ENCODE measurements at places on chromosomes 3 and 15.

DNA sequence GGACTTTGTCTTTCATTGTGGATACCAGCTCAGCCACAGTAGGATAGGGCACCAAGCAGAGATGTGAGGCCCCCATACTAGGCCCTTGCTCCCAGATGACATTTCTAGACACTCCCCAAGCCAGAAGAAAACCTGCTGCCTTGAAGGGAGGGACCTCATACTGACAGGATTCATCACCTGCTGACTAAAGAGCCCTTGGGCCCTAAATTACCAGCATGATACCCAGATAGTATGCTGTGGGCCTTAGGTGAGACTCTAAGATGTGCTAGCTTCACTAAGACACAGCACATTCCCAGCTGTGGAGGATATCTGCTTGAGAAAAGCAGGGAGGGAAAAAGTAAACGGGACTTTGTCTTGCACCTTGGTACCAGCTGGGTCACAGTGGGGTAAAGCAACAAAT, 324.0 kb downstream of the TBL1XR1 start:
- DNase-seq = no peak

DNA sequence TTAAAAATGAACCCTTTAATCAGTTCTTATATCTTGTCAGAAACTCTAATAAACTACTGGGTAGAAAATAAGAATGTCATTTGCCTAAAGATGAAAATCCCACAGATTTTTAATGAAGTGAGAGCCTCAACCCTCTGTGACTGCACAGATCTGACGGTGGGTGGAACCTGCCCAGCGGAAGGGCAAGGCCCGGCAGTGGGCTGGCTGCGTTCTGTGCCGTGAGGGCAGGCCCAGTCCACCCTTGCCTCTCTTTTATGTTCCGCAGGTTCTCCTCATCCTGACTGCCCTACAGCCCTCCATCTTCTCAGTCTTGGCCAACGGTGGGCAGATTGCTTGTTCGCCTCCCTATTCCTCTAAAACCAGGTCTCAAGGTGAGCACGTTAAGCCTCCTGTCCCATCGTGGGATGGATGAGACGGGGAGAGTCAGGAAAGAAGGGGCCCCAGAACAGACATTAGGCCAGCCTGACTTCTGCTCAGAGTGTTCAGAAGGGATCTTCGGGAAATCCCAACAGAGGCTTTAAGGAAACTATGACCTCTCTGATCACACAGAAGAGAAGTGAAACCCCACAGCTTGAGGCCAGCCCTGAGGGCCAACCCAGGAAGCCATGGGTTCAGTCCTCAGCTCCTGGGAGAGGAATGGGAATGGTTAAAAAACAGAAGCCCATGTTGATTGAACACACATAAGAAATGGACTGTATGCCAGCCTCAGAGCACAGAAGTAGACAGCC, 16.0 kb downstream of the SLC51A start:
- DNase-seq = no peak

DNA sequence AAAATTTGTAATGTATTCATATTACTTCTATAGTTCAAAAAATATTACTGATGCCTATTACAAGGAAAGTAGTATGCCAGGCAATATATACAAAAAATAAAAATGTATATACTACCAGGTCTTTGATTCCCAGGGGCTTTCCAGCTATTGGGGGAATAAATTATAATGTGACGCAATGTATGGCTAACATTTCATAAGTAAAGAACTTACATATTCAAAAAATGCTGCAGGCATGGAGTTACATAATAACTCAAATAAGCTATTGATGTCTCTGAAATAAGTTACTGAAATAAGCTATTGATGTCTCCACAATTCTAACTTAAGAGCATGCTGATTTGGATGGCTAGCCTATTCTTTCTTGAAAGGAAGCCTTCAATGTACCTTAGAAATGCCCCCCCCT, 30.2 kb downstream of the MCCC1 start:
- no peak for DNase-seq

DNA sequence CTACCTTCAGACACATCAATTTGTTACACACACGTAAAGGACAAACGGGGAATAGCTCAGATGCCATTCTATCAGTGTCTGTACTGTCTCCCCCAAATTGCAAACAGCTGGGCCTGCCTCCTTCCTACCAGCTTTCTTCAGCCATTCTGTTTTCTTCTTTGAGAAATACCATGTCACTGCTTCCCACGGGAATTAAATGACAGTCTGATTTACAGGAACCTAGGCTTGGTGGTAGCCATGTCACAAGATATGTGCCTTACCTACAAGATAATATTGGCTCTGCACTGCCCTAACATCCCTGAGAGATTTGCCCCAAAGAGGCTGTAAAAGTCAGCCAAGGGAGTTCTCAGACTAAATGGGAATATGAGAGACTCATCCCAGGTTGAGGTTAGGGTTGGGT, 308.3 kb downstream of the LRTM1 start:
- no peak for DNase-seq

GRCh38 chr15:88440021-88440420, 27.2 kb downstream of the MRPL46 start:
- DNase-seq = no peak

GRCh38 chr15:88019656-88020055, 236.9 kb downstream of the NTRK3 start:
- no peak for DNase-seq

GRCh38 chr15:67595572-67595971, 53.1 kb downstream of the MAP2K5 start:
- no peak for DNase-seq

DNA sequence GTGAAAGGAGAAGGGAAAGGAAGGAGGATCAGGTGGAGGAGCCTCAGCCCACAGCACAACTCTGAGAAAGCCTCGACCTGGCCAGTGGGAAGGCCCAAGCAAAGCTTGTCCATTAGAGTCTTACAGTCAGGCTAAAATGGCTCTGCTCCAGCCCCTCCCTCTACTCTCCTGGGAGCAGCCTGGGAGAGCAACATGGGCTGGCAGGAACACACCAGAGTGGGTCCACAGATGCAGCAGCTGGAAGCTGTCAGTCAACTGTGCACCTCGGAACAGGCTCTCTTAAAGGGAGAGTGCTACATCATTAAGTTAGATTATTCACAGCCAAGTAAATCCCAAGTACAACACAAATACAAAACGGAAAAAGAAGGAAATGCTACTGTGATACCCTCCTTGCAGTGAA, 98.0 kb upstream of the LIMD1 start:
- no peak for DNase-seq

GRCh38 chr15:58182460-58183163, 44.4 kb downstream of the AQP9 start:
- no peak for DNase-seq

DNA sequence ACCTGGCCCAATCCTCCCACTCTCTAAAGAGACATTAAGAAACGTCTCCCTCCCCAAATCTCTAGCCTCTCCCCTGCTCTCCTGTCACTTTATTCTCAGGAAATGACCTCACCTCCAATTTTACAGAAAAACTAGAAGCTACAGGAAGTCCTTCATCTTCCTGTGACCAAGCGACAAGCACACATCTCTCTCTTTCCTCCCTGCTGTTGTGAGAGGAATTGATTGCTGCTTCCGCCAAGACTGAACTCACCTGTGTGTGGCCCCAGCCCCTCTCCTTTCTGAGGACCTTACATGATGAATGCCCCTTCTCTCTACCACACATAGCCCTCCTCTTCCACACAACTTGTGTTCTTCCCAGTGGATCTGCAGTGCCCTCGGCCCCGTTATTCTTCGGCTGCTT, 18.2 kb downstream of the DNAJB8 start:
- DNase-seq = no peak

DNA sequence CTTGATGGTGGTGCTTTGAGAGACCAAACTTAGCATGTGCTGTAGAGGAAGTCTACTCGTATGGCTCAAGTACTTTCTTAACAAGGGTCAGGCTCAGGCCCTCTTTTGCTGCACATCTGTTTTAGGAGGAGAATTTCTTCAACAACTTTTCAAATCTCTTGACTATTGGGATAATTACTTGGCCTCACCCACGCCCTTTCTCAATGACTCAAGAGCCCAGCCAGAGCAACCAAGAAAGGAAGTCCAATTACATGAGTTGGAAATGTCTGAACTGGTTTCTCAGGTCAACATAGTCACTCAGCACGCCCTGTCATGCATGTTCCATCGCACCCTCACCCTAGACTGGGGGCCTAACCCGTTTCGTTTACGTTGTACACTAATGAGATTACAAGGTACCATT, 44.8 kb upstream of the UMPS start:
- no peak for DNase-seq

DNA sequence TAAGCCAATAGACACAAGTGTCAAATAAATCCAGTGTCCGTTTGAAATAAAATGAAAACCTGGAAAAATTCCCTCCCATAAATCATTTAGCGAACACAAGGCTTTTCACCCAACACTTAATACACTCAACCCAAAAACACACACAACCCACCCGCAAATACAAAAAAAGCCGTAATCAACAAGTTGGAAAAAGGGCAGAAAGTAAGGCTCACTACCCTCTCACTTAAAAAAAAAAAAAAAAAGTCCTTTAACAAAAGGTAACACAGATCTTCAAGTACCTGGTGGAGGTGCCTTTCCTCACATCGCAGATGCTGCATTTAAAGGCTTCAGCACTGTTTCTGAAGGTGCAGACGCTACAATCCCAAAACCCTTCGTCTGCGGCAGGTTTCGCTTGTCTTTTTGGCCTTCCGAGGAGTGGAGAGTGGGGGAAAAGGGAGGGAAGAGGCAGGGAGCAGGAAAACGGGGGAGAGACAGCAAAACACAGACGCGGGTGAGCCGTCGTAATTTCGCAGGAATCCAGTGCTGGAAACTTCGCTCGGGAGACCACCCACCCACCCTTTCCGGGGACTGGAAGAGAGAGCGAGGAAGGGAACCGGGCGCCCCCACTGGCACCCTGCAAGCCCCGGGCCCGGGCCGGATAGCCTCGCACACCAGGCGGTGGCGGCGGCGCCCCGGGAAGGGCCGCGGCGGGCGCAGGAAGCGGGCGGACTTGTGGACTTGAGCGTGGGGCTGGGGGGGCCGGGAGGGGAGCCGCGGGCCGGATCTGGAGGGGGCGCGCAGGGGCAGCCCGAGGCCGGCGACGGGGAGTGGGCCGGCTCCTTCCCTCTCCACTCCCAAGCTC, 401.8 kb downstream of the SHQ1 start:
- DNase-seq = no peak

DNA sequence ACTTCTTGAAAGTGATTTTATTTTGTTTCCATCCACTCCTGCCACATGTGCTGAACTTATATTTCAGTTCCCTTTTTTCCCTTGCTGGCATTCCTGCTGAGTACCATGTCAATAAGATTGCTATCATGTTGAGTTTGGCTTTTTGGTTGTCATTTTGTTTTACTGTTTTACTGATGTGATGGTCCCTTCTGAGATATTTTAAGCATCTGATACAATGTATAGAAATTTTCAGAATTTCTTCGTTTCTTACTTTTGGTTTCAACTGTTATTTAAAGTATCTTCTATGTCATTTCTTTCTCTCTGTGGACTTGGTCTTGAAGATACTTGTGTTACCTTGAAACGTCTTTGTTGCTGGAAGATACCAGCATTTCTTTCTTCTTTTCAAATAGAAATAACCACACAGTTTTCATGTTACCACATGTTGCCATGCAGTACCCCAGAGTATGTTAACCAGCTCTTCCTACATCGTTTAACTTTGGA, 14.1 kb downstream of the SIDT1 start:
- no peak for DNase-seq

GRCh38 chr15:36793205-36793873, 213.9 kb downstream of the CDIN1 start:
- no peak for DNase-seq

- DNase-seq = no peak
These were observed 38.8 kb downstream of the SMAD6 start for GRCh38 chr15:66740802-66741201.

GRCh38 chr3:151439652-151440125, 21.2 kb downstream of the IGSF10 start:
- no peak for DNase-seq

- no peak for DNase-seq
These were observed 79.2 kb downstream of the FMN1 start for GRCh38 chr15:33115191-33115861.

DNA sequence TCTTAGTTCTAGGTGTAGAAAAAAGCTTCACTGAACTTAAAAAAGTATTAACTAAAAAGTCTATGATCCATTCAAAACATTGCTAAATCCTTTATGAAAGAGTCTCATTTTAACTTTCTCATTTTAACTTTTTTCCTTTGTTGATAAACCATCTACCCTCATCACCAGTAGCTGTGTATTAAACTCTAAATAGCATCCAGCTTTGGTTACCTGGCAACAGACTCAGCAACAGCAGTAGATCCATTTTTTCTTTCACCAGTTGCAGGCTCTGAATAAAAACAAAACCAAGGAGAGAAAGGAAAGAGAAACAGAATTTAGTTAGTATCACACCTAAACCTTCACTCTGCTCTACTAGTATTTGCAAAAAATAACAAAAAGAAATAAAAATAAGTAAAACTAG, 51.6 kb downstream of the TP53BP1 start:
- no peak for DNase-seq

GRCh38 chr3:130428871-130429712, 83.6 kb downstream of the COL6A5 start:
- no peak for DNase-seq

DNA sequence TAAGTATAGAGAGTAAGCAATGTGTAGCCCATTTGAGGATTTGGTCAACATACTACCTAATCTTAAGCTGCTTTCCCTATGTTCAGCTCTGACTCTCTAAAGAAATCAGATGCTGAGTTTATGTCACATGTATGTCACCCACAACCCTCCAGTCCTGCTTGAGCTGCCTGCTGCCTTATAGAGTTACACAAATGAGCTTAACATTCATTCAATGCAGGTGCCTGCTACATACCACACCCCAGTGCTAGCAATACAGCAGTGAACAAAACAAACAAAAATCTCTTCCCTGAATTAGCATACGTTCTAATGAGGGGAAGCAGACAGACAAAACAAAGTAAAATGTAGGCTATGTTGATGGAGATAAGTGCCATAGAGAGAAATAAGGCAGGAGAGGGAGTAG, 93.0 kb downstream of the HHLA2 start:
- no peak for DNase-seq

Measured in thoracic aorta (tissue), 2 donors.